ENCODE measurements at places on chromosomes 2 and 18.
A peak's percentile ranks its signal among the peaks of the same experiment; 100 is the strongest.

DNA sequence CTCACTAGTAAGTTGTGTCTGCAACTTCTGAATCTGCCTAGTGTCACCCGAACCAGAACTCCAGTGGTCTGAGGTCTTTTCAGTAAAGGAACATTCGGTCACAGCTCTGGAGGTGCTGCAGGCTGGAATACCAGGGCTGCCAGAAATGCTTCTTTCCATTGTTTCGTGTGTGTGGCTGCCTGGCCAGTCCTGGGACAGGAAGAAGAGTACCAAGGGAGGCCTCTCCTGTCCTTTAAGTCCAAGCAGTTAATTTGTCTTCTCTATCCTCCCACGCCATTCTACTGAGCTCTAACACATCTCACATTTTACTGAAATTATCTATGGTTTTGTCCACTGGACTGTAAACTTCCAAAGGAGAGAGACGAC, 196.0 kb downstream of the LNPK start:
- no peak for DNase-seq

GRCh38 chr2:113123726-113124125, 3.7 kb upstream of the IL1RN start:
- DNase-seq = no peak

GRCh38 chr2:179622635-179623300, 238.6 kb downstream of the ZNF385B start:
- DNase-seq = no peak

GRCh38 chr2:105181282-105181681, 60.3 kb upstream of the GPR45 start:
- no peak for DNase-seq

GRCh38 chr2:64504774-64505720, 19.1 kb upstream of the AFTPH start:
- no peak for DNase-seq

GRCh38 chr2:8551622-8552074, 130.2 kb upstream of the ID2 start:
- peak; percentile 11 for DNase-seq

- DNase-seq = peak; percentile 94
Observed at GRCh38 chr2:120012771-120013596, at the start of gene EPB41L5. EPB41L5 (plus strand) TSS chr2:120013077; CDS start chr2:120019085, 6,008 bp downstream.

- no peak for DNase-seq
Observed at GRCh38 chr2:14340703-14341102, 291.8 kb upstream of the LRATD1 start.

- DNase-seq = peak; percentile 77
Observed at GRCh38 chr18:55489034-55489986, 98.7 kb downstream of the TCF4 start.

Data from amniotic epithelial cell (primary cell).